ENCODE measurements at places on chromosomes 4 and X.

GRCh38 chr4:107006218-107006617, 29.9 kb downstream of the DKK2 start:
- no peak for DNase-seq

- no peak for DNase-seq
Measured at GRCh38 chrX:147322496-147322895, 508.0 kb upstream of the CXorf51A start.

- no peak for DNase-seq
Measured at GRCh38 chr4:144701683-144702233, 55.8 kb downstream of the HHIP start.

- DNase-seq: peak; percentile 32
Measured at GRCh38 chr4:118968005-118968404, 79.4 kb downstream of the SYNPO2 start.

- no peak for DNase-seq
Measured at GRCh38 chrX:142873214-142873613, 152.5 kb upstream of the SPANXN4 start.

DNA sequence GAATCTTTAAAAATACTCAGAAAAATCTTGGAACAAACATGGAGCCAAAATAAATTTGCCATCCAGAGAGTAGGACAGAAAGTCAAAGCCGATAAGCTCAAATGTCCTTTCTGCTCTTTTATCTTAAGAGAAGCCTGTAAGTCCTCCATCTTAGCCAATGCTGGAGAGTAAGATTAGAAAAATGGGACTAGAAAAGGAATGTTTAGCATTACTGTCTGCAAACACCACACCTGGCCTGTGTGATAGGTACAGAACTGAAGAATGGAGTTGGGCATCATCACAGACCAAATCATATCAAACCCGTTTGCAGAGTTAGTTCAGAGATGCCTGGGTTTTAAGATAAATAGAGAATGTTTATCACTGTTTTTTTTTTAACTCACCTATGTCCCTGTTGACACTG, 10.5 kb upstream of the SLC39A8 start:
- no peak for DNase-seq

DNA sequence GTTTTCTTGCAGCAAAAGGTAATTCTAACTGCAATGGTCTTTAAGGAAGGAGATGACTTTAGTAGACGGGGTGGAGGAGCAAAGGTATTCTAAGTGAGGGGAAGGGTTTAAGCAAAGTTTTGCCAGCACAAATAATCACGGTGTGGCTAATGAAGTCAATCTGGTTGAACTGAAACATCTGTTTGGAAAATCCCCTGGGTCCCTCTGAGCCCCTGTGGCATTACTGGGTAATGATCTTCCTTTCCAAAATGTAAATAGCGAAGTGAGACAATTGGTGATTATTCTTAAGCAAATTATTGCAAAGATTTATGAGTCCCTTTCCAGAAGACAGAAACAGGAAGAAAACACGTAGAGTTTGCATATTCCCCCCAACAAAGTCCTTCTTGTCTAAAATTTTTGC, 47.2 kb downstream of the FGFBP1 start:
- DNase-seq: no peak

DNA sequence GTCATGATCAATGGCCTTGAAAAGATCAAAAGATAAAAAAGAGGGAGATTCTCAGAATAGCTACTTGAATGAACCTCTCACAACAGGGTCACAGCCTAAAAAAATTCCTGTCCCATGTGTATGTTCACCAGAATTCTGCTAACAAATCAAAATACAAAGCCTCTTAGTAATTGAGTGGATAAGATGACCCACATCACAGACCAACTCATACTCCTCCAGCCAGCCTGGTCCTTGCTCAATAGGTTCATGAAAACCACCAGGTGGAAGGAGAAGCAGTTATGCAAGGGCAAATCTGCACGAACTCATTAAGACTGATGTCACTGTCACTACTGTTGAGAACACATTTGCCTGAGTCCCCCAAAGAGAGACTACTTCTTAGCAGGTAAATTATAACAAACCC, 21.5 kb downstream of the WDFY3 start:
- no peak for DNase-seq

DNA sequence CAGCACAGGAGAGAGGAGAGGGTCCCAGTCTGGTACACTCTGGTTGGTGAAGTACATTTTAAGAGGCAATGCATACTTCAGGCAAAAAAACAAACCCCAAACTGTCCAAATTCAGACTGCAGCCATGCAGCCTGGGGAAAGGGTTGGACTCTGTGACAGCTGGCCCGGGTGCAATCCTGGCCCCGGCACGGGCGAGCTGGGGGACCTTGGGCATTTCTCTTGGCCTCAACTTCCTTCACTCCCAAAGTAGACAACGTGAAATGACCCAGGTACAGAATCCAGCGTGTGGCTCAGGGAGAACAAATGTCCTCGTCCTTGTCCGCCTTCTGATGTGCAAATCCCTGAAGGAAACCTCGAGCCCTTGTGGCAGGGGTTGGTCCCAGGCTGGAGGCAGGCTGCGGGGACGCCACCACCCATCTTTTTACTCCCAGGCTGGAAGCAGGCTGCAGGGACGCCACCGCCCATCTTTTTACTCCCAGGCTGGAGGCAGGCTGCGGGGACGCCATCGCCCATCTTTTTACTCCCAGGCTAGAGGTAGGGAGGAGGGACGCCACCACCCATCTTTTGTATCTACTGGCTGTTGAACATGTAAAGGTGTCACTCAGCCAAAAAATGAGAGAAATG, 62.3 kb downstream of the ACOX3 start:
- no peak for DNase-seq

DNA sequence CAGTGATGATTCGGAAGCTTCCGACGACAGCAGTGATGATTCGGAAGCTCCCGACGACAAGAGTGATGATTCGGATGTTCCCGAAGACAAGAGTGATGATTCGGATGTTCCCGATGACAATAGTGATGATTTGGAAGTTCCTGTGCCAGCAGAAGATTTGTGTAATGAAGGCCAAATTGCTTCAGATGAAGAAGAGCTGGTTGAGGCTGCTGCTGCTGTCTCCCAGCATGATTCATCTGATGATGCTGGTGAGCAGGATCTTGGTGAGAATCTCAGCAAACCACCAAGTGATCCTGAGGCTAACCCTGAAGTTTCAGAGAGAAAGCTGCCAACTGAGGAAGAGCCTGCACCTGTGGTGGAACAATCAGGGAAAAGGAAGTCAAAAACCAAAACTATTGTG, 14.2 kb downstream of the CXCR3 start:
- no peak for DNase-seq

DNA sequence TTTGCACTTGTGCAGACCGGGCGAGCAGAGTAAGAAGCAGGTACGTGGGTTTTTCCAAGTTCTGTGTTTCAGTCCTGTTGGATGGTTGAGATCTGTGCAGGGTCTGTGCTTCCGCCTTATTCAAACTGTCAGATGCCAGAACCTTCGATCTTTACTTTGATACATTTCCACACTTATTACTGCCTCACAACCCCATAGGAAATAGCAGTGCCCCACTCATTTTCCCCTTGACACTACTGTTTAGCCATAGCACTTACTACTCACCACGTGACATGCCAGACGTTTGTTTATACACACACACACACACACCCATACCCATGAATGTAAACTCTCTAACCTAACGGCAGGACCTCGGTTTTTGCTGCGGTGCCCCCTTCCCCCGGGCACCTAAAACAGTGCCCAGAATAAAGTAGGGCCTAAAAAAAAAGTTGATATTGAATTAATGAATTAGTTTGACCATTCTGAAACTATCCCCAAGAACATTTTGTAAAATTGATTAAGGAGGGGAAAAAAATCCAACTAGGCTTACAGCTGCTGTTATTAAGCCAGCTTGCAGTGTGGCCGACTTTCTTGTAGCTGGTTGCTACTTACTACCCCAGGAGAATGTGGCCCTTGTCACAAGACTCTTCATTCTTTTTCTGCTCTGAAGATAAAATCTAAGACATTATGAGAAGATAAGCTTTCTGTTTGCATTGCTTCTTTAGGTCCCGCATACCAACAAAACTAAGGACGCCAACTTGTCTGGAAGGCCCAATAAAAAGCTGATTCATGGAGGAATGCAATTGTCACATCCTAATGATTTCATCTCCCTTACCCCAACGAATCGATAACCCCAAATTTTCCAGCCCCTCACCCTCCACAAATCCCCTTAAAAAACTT, 704 bp upstream of the SEPSECS start:
- DNase-seq: no peak

DNA sequence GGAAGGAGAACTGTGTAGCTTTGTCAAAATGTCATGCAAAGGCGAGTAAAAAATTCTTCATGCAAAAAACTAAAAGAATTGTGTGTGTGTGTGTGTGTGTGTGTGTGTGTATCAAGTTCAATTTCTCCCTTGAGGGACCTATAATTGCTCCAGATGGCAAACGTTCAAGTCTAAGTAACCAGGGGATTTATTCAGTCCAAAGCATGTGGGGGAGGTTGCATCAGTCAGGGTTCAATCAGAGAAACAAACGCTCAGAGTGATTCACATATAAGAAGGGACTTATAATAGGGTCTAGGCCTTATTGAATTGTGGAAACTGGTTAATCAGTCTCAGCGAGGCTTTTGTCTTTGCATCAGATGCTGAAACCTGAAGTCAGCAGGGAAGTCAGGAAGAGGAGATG, 5.0 kb downstream of the DCAF8L1 start:
- DNase-seq: no peak

GRCh38 chr4:183059797-183060196, 39.3 kb upstream of the WWC2 start:
- DNase-seq: no peak

DNA sequence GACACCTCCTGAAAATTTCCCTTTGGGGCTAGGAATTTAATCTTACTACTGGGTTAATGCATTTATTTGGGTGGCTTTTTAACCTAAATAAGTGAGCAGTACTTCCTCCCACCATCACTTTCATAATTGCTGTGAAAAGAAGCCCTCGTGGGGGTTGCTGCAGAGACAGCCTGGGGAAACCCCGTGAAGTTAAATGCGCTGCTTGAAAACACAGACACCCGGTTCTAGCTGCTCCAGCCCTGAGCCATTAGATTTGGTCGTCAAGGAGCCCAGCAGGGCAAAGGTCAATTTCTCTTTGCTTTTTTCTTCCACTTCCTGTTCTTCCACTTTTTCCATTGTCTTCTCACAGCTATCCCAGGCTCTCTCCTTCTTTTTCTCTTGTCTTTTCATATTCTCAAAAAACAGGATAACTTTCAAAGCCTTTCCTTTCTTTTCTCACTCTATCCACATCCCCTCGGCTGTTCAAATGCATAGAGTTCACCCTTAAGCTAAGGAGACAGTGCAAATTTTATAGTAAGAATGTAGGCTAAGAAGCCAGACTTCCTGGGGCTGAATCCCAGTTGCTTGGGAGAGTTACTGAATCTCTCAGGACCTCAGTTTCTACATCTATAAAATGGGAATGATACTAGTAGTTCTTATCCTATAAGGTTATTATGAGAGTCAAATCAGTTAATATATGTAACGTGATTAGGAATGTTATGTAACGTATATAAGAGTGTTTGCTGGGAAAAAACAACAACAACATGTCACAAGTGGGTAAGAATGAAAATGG, 91.5 kb upstream of the ZNF827 start:
- DNase-seq: no peak

- DNase-seq: no peak
Measured at GRCh38 chr4:81664079-81664478, 192.4 kb upstream of the RASGEF1B start.

- DNase-seq: no peak
Measured at GRCh38 chrX:19811807-19812604, 75.4 kb downstream of the SH3KBP1 start.
